ENCODE measurements at places on chromosomes 6 and 20.

GRCh38 chr6:110882824-110883554, 8.4 kb downstream of the AMD1 start:
- no peak for DNase-seq

GRCh38 chr6:91476000-91476399, 889.1 kb upstream of the MAP3K7 start:
- DNase-seq: no peak

DNA sequence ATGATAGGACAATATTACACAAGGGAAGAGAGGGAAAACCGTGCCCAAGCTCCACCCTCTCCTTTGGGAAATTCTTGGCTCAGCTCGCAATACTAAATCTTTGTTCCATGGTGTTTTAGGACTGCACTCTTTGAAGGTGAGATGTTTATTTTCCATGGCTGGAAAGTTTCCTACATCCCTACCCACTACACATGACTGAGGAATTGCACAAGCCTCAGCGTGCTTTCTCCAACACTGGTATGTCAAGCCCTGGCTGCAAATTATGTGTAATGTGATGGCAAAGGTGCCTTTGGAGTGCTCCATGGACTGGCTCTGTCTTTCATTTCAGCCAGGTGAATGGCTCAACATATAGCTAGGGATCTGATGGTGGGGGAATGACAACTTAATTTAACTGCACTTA, 134.3 kb downstream of the ISM1 start:
- DNase-seq: no peak

DNA sequence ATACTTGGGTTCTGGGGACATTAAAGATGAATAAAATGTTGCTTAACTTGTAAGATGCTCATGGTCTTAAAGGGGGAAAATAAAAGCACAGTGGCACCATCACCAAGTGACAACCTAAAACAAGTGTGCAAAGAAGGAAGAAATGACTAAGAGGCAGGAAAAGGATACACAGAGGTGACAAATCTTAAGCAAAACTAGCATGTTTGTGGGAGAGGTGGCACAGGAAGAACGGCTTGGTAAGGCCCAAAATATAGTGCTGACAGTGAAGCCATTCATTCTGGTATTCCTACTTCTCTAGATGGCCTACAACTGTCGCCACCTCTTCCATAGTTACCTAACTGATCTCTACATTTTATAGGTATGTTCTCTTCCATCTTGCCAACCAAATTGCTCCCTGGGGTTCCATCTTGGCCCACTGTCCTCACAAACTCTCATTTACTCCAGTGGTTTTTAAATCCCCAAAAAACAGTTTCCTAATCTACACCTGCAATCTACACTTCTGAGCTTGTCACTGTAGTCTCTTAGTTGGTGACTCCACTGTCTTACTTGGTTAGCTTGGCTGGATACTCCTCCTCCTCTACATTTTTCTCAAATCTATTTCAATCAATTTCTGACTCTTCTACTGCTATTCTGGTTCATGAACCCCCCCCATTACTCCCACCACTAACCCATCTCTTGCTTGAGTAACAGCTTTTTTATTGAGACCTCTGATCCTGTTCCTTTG, 33.5 kb downstream of the FAM8A1 start:
- peak; percentile 17 for DNase-seq

DNA sequence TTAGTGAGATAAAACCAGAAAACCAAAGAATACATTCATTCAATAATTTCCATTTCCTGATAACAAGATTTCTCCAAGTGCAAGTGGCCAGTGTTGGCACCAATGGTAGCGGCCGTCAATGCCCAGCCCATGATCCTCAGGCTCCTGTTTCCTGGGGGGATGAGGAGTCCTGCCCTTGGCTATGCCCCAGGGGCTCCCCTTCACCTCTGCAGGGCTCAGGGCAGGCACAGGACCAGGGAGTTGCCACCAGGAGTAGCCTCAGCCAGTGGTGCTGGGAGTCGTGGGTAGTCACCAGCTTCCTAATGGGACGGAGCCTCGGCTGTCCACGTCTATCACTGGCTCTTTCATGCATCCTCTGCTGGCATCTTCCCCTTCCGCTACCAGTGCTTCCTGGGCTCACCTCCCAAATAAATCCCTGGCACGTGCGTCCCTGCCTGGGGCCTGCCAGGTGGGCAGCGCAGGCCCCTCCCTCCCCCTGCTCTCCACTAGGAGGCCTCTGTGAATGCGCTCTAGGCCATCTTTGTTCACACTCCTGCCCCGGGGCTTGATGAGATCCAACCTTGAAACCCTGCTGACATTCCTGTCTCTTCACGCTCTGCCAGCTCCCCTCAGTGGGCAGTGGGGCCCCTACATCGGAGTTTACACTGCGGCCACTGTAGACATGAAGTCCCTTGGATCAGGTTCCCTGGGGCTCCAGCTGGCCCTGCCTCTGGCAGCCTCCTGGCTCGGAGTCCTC, 215.7 kb downstream of the SYNDIG1 start:
- no peak for DNase-seq

DNA sequence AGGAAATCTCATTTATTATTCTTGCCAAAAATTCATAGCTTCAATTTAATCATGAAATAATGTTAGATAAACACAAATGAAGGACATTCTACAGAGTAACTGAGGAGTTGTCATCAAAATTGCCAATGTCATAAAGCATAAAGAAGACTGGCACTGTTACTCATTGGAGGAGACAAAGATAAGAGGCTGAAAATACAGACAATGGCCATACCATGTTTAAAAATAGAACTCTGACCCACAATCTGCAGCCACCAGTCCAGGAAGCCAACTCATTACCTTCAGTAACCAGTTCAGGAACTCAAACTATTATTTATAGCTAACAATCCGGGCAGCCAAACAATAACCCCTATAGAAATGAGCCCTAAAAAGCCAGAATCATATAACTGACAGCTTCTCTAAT, 795.6 kb downstream of the TENT5A start:
- DNase-seq: no peak
